Mucosa of descending colon (tissue), 3 donors: ENCODE measurements at places on chromosomes 13 and 19.

- no peak for DNase-seq
Measured at GRCh38 chr19:3605770-3606169, 905 bp downstream of the TBXA2R start.

GRCh38 chr13:23348262-23349127, 85.0 kb downstream of the SACS start:
- DNase-seq: no peak

- DNase-seq: no peak
Measured at GRCh38 chr13:106573284-106573846, 5.4 kb upstream of the ARGLU1 start.

DNA sequence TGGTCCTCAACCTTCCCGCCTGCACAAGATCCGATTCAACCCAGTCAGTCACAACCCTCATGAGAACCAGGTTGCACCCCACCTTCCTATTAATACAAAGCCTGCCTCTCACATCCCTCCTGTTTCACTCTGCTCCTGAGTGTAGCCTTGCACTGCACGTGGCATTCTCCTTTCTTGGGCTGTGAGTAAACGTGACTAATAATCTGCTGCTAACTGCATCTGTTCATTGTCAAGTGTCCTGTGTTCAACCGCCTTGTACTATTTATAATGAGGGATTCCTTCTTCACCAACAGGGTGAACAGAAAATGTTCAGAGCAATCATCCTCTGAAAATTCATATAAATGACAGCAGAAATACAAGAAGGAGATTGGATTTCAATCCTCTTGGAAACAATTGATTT, 1608.2 kb downstream of the SLITRK5 start:
- DNase-seq: no peak

GRCh38 chr13:77820431-77821149, 98.0 kb downstream of the EDNRB start:
- no peak for DNase-seq
